ENCODE measurements at places on chromosomes 12 and 14.

- peak; percentile 14 for DNase-seq
These were observed 266.3 kb upstream of the PRKD1 start for GRCh38 chr14:30193845-30194501.

GRCh38 chr14:69839661-69840060 is 39.6 kb upstream of the SMOC1 start:
- DNase-seq, result no peak

- no peak for DNase-seq
These were observed 254.8 kb downstream of the PRKD1 start for GRCh38 chr14:29672831-29673230.

DNA sequence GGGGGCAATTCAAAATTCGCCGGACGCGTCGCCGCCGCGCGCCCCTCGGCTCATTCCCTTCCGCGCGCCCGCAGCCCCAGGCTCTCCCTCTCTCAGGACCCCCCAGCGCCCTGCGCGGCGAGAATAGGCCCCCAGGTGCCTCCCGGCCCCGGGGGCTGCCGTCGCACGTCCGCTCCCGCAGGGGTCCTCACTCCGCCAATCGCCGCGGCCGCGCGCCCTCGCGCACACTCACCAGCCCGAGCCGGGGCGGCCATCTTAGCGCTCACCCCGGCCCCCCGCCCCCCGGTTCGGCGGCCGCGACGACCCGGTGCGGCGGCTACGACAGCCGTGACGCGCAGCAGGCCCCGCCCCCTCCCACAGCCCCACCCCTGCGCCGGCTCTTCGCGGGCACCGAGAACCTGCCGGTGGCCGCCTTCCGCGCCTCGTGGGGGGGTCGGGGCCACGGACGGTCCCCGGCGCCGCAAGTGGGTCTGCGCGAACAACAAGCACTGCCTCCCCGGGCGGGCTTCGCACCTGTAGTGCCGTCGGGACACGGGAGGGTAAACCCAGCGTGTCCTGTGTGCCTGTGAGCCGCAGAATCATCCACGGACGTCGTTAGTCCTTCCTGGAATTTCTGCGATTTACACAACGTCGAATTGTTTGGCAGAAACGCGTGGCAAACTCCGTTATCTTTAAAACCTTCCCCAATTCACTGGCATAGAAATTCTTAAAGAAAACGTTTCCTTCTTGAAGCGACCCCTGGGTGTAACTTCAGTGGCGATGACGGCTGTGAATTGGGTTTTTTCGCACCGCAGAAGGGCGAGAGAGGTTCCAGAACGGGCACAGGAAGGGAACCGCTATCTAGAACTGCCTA is 2.5 kb downstream of the USP44 start:
- peak; percentile 74 for DNase-seq

GRCh38 chr14:90093942-90094595 is 32.3 kb downstream of the KCNK13 start:
- DNase-seq, result no peak

DNA sequence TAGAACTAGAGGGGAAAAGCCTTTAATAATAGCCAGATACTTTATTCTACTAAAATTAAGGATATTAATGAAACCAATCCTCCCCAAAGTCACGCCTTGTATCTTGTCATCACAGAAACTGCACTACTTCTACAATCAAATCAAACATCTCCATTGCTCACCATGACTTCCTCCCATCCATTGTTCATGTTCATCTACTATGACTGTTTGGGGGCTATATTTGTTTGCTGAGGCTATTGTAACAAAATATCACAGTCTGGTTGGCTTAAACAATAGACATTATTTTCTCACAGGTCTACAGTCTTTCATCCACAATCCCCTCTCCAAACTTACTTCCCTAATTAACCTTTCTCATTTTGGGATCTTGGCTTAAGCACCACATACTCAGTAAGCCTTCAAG is 193.6 kb upstream of the FSCB start:
- no peak for DNase-seq

GRCh38 chr12:1882405-1882804 is 36.0 kb downstream of the CACNA2D4 start:
- DNase-seq, result no peak

DNA sequence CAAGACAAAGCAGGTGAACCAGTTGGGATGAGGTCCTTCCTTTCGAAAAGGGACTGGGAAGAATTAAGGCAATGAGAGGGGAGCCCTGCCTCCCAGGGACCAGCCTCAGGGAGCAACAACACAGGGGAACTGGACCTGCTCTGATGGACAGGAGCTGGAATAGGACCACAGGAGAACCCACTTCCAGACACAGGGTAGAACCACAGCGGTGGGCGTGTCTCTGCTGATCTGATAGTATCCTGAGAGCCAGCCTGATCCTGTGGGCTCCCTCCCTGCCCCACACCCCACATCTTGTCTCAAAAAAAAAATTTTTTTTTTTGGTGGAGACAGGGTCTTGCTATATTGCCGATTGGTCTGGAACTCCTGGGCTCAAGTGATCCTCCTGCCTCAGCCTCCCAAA is 13.6 kb upstream of the PLEK2 start:
- no peak for DNase-seq

DNA sequence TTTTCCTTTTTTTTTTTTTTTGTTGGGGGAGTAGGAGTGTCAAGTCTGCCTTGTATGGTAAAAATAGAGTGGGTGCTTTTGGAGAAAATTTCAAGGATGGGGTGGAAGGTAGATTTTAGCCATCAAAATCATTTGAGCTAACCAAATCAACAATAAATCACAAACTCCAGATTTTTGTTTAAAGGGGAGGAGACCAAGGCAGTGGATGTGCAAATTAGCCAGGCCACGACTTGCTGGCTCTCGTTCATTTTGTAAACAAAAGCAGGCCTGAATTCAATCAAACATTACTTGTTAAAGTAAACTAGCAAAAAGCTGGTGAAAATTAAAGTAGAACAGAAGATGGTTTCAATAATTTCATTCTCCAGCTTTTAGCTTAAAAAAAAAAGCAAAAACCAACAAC is 387.2 kb downstream of the BMP4 start:
- no peak for DNase-seq

DNA sequence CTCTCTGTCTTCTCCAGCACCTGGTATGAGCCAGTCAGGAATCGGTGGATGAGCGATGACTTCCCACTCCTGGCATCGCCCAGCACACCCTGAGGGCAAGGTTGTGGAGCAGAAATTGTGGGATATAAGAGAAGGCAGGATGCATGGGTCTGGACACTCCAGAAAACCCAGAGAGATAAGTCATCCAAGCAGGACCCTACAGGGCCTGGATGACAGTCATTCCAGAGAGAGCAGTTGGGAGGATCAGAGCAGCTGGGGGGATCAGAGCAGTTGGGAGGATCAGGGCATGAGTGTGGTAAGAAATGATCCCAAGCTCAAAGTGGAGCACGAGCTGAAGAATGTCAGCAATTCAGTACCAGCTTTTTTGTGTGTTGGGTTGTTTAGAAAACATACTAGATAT is 4.0 kb downstream of the AGAP2 start:
- DNase-seq, result peak; percentile 55

- peak; percentile 24 for DNase-seq
These were observed 4.7 kb upstream of the DIO2 start for GRCh38 chr14:80215756-80216581.

DNA sequence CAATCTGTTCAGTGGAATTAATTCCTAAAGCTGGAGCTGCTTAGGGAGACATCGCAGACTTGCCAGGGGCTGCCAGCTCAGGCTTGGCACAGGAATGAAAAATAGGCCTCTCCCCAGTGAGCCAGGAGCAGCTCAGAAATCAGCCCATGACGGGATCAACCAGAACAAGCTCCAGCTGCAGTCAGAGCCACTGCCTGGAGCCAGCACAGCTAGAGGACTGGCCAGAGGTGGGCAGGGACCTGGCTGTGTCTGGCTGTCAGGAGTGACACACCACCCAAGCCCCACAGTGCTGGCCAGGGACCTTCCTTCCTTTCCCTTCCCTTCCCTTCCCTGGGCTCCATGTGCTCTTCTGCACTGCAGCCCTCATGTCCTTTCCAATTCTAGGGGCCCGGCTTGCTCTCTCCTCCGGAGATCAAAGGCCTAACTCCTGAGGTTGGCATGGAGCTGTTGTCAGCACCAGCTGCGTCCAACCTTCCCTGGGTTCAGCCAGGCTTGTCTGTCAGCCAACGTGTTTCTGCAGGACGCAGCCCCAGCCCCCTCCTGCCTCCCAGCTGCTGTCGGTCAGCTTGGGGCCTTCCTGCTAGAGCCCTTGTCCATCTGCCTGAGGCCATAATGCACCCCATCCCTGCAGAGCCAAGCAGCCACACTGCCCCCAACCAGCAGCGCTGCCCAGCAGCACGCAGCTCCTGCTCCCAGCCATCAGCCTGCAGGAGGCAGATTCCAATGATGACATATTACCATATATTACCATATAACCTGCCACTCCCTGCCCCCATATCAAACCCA is 149.3 kb downstream of the CALM1 start:
- DNase-seq, result no peak

- DNase-seq, result no peak
These were observed 862 bp downstream of the HMGA2 start for GRCh38 chr12:65825183-65825506.

GRCh38 chr12:32257695-32258496 is 141.5 kb upstream of the FGD4 start:
- no peak for DNase-seq

- DNase-seq, result no peak
These were observed 23.2 kb upstream of the SERPINA12 start for GRCh38 chr14:94532447-94532846.

GRCh38 chr12:121590476-121591143 is 9.8 kb upstream of the KDM2B start:
- peak; percentile 34 for DNase-seq

DNA sequence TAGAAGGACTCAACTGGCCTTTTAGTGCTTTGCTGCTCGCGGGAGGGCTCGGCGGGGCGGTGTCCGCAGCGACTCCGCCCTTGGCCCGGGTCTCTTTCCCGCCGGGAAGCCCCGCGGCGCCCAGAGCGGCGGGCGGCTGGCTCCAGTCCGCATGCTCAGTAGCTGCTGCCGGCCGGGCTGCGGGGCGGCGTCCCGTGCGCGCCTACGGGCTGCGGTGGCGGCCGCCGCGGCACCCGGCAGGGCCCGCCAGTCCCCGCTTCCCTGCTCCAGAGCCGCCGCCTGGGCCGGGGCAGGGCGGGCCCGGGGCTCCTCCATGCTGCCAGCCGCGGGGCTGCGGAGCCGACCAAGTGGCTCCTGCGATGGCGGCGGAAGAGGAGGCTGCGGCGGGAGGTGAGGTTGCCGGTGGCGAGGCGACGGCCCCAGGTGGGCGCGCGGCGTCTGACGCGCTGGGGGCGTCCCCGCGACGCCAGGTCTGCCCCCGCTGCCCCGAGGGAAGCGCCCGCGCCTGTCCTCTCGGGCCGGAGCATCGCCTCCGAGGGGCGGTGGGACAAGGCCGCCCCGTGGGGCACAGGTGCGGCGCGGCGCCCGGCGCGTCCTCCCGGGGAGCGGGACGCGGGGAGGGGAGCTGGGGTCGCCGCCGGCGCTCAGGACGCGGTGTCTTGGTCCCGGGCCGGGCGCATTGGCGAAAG is at the start of gene BMAL2:
TSS of gene BMAL2 (plus strand) at position 123 of the 689 bp plus-strand sequence. CDS start at position 360, 237 bp downstream.
- DNase-seq, result peak; percentile 52

GRCh38 chr14:85280074-85280473 is 249.9 kb upstream of the FLRT2 start:
- DNase-seq, result no peak

DNA sequence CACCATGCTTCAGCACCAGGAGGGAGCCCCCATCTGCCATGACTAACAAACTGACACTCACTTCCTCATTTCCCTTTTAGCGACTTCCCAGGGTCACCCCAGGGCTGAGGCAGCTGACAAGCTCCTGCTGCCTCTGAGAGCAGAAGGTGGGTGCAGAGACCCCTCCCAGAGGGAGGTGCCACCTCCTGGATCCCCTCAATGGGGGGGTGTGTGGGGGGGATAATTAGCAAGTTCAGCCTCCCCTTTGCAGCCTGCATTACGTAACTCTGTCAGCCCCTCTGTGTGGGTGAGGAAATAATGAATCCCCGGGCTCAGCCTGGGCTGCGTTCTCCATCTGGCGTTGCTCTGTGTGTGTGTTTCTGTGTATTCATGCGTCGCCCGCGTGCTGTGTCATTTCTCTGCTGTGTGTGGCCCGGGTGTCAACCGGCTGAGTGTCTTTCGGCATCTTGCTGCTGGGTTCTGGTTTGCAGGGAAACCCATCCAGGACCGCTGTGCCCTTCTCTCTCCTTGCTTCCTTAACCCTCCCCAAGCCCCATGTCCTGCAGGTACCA is 28.0 kb downstream of the NOS1 start:
- no peak for DNase-seq

DNA sequence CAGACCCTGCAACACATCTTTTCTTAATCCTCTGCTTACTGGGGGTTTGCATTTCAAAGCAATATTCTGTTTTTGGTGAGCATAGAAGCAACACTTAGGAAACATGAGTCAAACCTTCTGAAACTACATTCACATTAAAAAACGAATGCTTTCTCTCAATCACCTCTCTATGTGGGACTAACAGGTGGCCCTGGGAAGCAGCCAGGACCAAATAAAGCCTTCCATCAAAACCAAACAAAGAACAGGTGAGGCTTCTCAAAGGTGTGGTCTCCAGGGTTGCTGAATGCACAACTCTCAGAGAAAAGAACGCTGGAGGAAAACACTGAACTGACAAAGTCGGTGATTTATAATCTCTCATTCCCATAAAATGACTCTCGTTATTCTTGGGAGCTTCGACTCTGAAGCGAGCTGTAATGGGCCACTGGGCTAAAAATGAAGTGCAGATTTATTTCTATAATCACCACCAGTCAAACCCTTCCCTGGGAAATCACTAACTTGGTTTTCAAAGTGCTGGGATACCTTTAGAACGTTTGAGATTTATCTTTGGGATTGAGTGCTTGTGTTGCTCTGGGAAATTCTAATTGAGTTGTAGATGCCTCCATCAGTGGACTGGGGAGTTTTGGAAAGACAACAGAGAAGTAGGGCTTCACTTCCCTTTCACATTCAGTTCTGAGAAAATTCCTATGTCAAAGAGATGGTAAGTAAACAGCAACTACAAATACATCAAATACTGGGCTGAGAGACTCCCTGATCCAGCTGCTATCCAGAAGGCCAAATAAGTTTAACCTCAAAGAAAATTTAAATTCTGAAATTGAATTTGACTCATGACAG is 262.0 kb upstream of the TMPO start:
- no peak for DNase-seq

- DNase-seq, result no peak
These were observed 182.0 kb downstream of the CACNA1C start for GRCh38 chr12:2234646-2235350.

- DNase-seq, result no peak
These were observed 406.3 kb upstream of the DCN start for GRCh38 chr12:91588874-91589454.

DNA sequence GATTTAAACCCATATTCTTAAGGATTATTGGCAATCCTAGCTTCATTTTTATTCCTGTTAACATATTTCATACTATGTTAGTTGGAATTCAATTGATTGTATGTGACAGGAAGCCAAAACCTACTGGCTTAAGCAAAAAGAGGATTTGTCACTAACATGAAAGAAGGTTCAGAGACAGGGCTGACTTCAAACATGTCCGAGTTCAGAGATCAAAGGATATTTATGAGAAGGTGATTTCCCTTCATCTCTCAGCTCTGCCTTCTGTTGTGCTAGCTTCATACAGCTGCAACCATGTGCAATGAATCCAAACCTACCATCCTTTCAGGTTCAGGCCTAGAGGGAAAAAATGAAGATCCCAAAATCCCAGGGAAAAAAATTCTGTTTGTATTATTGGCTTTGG is 349.7 kb downstream of the ATP23 start:
- no peak for DNase-seq

All from hepatic stellate cell (primary cell).